Stimulated activated CD4-positive, alpha-beta T cell treated with anti-CD3 and anti-CD28 coated beads, Interleukin-1b, Interleukin-23, amount 100 ng/mL, for 1 hour (primary cell): ENCODE measurements at places on chromosomes 2 and 18.

DNA sequence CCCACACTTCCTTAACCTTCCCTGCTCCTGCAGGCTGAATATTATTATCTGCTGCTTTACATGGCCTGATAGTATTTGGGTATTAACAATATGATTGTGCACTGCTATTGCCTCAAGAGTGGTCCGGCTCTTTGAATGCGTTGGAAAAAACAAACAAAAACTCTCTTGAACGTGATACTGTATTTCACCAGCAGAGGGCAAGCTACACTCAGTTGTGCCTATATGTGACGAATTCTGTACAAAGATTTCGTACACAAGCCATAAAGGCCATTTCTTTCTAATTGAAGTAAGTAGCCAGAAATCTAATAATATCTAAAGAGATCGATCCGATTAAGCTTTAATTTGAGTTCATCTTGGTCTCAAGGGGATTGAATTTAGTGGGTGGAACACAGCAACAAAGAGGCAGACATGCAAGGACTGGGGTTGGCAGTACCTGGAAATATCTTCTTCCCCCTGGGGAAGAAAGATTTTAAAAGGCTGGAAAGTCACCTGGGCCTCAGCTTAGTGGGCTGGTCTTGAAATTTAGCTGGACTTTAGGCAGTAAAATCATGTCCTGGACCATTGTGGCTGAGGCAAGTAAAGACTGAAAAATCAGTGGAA is 49.3 kb upstream of the RAB6D start:
- no peak for DNase-seq

DNA sequence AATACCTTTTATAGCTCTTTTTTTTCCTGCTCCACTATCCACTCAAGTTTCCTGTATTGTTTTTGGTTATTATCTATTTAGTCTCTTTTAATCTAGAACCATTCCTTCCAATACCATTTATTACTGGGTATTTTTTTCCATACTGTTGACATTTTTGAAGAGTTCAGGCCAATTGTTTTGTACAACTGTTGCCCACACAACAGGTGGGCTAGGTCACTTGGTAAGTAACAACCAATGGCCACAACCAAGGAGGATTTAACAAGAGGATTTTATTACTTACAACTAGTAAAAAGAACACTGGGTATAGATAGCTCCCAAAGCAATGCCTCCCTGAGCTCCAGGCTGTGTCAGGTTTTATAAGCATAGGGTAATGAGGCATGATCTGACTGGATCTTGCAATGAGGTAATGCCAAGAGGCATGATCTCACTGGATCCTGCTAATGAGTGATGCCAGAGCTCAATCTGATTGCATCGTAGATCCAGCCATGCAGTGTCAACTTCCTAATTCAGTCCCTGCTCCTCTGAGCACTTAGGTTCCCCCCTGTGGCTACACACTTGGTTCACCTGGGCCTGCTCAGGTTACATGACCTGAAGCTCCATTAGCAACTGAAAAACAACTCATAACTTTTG is 7.1 kb upstream of the CEP68 start:
- DNase-seq = no peak

DNA sequence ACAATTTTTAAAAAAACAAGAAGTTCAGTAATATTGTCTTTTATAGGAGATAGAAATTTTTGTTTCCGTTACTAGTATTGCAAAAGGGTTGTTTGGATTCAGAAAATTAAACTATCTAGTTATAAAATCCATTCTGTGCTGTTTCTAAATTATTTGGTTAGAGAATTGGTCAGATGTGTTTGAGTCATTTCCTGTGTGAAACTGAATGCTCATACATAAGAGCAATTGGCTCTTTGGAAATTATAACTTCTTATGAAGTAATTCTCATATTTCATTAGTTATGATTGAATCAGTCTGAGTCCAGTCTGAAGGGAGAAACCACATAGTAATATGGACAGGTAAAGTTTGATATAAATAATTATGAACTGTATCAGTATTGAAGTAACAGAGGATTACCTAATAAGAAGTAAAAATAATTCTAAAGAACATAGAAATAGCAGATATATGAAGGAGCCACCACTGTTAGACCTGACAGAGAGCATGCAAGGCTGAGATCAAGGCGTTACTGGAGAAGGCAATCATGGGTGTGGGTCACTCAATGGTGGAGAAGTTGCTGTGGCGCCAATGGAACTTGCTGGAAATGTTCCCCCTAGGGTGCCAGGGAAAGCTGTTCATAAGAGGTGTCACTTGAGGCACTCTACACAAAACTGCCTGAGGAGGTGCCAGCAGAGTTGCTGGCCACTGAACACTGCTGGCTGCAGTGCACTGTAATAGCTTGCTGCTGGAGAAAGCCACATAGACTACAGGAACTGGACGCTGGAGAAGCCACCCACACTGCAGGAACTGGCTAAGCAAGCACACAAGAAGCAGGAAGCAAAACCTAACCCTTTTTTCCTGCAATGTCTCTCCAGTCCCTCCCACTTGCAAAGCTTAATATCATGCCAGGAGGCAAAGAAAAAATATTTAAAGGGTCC is 18.0 kb upstream of the FAP start:
- DNase-seq = no peak

- no peak for DNase-seq
Measured at GRCh38 chr2:61109291-61109690, 43.6 kb downstream of the SANBR start.

- no peak for DNase-seq
Measured at GRCh38 chr2:40534528-40534927, 82.6 kb upstream of the SLC8A1 start.

DNA sequence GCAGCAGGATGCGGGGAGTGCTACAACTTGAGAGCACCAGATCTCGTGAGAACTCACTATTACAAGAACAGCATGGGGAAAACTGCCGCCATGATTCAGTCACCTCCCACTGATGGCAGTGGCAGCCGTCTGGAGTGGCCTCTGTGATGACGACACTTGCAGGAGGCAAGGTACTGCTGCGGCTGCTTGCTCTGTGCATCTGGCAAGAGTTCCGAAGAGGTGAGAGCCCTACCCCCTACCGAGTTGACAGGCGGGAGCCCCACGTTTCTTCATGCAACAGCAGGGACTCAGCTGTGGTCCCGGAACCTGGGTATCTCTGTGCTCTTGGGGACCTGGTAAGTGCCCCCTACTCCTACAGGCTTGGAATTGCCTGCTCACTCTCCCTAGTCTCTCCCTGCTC is 1672.7 kb upstream of the TMEFF2 start:
- DNase-seq = no peak

GRCh38 chr2:100976645-100977391 is 25.3 kb upstream of the RPL31 start:
- DNase-seq = no peak

DNA sequence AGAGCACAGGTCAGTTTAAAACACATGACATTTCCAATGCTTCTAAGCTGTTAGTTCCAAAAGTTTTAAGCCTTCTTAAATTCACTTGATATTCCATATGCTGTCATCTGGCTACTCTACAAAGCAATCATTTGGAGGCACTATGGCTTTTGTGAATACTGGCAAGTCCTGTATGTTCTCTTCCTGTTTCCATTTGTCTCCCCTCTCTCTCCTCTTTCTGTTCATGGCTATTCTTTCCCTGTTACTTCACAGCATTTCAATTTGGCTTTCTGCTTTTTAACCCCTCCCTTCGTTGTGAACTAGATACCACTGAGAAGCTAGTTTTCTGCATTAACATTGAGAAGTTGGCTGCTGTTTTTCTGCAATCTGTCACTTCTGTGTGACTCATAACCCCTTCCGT is 1337.2 kb upstream of the CELF4 start:
- no peak for DNase-seq

GRCh38 chr2:120606280-120606679 is 129.4 kb upstream of the GLI2 start:
- DNase-seq = no peak

DNA sequence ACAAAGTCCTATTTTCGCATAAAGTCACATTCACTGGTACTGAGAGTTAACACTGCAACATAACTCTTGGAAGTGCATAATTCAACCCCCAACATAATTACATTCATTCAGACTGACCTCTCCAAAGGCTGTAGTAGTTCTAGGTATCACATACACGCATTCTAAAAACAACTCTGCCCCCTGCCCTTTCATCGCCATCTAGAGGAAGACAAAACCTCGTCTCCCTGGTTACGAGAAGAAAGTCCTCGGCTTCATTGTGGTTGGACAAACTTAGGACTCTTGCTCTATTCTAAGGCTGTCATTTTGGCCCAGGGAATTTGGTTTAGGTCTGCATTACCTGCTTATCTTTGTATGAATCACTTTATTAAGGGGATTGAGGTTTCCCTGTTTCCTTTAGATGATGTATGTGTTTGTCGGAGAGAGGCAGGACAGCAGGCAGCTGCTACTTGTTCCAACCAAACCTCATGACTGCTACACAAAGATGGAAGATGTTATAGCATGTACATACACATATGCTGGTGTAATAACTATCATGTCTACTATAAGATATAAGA is 215.4 kb upstream of the NRXN1 start:
- DNase-seq = no peak

- DNase-seq = no peak
Measured at GRCh38 chr2:197332641-197333040, 22.1 kb upstream of the ANKRD44 start.

GRCh38 chr2:181818840-181819239 is 72.7 kb upstream of the ITPRID2 start:
- DNase-seq = no peak

GRCh38 chr2:177101930-177102329 is 110.7 kb upstream of the HNRNPA3 start:
- no peak for DNase-seq

DNA sequence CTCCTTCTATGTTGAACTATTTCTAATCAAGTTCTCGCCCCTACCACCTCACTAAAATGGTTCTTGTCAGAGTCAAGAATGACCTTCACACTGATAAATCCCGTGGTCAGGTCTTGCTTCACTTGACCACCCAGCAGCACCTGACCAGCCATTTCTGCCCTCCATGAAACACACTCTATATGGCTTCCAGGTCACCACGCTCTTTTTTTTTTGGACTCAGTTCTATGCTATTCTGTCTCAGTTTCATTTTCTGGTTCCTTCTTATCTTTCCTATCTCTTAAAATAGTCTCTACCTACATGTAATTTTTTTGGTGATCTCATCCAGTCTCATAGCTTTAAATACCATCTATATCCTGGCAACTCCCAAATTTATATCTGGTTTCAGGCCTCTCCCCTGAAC is 11.4 kb downstream of the EIF2AK3 start:
- no peak for DNase-seq

GRCh38 chr2:189782221-189782671 is 1.9 kb downstream of the ORMDL1 start:
- DNase-seq = no peak

DNA sequence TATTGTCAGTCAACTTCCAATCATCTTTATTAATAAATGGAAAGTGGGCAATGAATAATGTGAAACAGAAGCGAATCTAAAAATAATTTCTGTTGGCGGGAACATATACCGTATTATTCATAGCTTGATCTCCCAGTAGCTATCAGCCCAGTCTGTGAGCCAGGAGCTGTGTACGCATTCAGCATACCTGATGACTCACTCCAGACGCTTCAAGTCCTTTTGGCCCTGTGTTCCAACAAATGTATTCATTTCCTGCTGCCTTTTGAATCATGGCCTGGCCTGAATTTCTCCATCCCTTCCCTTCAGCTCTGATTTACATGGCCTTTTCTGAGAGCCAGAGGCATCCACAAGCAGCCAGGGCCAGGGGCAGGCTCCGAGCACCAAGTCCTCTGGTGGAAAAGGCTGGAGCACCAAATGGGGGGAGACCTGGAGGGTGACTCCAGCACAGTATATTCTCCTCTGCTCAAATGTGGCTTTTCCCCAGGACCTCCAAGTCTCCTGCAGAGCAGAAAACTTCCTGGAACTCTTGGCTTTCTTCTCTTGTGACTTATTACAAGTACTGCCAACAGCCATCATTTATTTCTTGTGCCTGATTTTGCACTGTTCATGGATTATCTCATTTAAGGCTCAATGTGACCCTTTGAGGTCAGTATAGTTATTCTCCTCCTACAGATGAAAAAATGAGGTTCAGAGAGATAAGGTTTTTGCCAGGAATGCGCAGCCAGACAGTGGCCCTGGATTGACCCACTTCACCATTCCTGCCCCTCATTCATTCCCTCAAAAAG is 108.7 kb downstream of the EN1 start:
- DNase-seq = no peak

DNA sequence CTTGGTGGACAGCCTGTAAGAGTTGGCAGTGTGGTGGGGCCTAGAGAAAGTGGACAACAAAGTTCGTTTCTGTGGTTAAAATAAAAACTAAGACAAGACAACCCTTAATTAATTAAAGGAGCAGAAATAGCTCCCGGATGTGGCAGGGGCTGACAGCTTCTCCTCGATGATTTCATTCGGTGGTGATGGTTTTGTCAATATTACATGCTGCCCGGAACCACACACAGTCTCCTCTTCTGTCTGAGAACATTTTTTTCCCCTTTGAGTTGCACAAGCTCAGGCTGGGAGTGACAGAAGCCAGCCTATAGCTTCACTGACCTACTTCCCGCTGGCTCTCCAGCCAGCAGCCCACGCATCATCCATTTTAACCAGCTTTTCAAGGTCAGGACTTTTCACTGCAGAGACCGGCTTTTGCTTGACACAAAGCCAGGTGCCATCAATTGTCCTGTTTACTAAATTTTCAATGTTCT is 378.8 kb downstream of the SLC4A3 start:
- DNase-seq = no peak

GRCh38 chr2:54531558-54531957 is 75.4 kb downstream of the SPTBN1 start:
- no peak for DNase-seq

GRCh38 chr2:69026691-69027459 is 13.9 kb downstream of the ANTXR1 start:
- DNase-seq = no peak

- DNase-seq = no peak
Measured at GRCh38 chr18:4836141-4836540, 360.9 kb downstream of the AKAIN1 start.

- DNase-seq = no peak
Measured at GRCh38 chr2:162174746-162175145, 22.7 kb upstream of the GCG start.
